ENCODE measurements at places on chromosomes 2 and 18. TPM values are rescaled to one million over a fixed set of nuclear protein-coding genes. Genes with fewer than 3 reads are reported as not detected.
A peak's percentile ranks its signal among the peaks of the same experiment; 100 is the strongest.

The GCG gene
- total RNA-seq: not detected

The POTEJ gene
- 0.10 TPM for total RNA-seq

The AGXT gene
- total RNA-seq: 0.17 TPM

The RGPD4 gene
- not detected for total RNA-seq

The SPP2 gene
- total RNA-seq: not detected

DNA sequence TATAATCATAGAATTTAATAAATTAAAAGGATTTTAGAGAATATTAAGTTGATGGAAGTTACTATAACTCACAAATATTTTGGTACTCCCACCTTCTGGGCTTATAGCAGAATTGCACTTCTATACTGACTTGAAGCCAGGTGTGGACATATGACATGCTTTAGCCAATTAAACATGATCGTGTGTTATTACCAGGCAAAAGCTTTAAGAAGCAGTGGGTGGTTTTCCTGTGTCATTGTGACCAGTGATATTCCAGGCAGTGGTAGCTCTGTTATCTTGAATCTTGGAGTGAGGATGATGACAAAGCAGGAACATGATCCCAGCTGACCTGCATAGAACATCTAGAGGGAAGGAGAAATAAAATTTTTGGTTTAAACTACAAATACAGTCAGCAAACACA is 370.9 kb upstream of the ZEB2 start:
- no peaks in the 10 kb centered on the region for H3K4me1 ChIP-seq
- no peak overlapping the region for H3K27ac ChIP-seq
- DNase-seq: no peak
- no peaks in the 10 kb centered on the region for H3K36me3 ChIP-seq

DNA sequence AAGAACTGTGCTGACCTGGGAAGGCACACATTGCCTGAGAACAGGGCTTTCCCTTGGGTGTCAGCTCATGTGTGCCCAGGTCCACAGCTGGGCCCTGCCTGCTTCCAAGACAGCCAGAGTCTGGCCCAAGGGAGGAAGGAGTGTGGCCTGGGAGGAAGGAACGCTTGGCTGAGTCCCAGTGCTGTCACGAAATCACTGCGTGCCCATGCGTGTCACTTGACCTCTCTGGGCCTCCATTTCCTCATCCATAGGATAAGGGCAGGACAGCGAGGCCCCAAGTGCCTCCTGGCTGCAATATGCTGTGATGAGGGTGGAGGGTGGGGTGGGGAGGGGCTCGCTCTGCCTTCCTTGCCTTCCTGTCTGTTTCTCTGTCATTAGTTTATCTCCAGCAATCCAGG is 642 bp upstream of the KCNK3 start:
- peaks cover 30% of the 10 kb centered on the region for H3K4me1 ChIP-seq
- no peaks in the 10 kb centered on the region for H3K36me3 ChIP-seq
- no peak overlapping the region for H3K4me3 ChIP-seq
- peak overlapping the region; percentile 10 for H3K27ac ChIP-seq
- DNase-seq: no peak

- DNase-seq: no peak
- no peak overlapping the region for H3K4me3 ChIP-seq
- no peaks in the 10 kb centered on the region for H3K36me3 ChIP-seq
- no peak overlapping the region for H3K27ac ChIP-seq
- no peaks in the 10 kb centered on the region for H3K4me1 ChIP-seq
Measured at GRCh38 chr18:58208207-58208932, 164.3 kb downstream of the NEDD4L start.

- no peaks in the 10 kb centered on the region for H3K4me1 ChIP-seq
- H3K36me3 ChIP-seq: no peaks in the 10 kb centered on the region
- no peak overlapping the region for H3K4me3 ChIP-seq
- H3K27ac ChIP-seq: no peak overlapping the region
- no peaks in the 10 kb centered on the region for H3K27me3 ChIP-seq
- DNase-seq: no peak
Measured at GRCh38 chr2:159961037-159961436, 101.4 kb downstream of the PLA2R1 start.

DNA sequence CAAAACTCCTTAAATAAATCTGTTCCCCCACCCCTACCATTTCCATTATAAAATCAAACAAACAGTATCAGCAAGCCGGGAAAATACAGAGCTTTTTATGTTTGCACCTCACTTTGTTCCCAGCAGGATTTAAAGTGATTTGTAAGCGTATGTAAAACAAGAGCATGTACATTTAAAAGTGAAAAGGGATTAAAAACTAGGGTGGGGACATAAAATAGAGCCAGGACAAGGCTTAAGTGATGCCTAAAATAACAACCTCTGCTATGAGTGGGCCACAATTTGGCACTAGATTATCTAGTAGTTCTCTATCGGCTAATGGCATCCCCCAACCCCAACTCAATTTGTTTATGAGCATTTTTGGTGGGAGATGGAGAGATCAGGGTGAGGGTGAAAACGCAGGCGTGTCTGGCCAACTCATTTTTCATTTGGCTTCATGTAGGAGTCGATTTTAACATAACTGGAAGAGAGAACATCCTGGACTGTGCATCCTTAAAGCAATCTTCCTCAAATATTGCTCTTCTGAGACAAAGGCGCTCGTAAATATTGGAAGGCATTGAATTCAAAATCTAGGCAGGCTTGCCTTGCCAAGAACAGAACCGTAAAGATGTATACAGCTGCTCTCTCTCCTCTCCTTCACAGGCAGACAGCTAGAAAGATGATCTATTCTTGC is 34.5 kb upstream of the TSPYL6 start:
- no peaks in the 10 kb centered on the region for H3K27me3 ChIP-seq
- H3K4me1 ChIP-seq: peaks cover 4% of the 10 kb centered on the region
- peak overlapping the region; percentile 17 for H3K4me3 ChIP-seq

DNA sequence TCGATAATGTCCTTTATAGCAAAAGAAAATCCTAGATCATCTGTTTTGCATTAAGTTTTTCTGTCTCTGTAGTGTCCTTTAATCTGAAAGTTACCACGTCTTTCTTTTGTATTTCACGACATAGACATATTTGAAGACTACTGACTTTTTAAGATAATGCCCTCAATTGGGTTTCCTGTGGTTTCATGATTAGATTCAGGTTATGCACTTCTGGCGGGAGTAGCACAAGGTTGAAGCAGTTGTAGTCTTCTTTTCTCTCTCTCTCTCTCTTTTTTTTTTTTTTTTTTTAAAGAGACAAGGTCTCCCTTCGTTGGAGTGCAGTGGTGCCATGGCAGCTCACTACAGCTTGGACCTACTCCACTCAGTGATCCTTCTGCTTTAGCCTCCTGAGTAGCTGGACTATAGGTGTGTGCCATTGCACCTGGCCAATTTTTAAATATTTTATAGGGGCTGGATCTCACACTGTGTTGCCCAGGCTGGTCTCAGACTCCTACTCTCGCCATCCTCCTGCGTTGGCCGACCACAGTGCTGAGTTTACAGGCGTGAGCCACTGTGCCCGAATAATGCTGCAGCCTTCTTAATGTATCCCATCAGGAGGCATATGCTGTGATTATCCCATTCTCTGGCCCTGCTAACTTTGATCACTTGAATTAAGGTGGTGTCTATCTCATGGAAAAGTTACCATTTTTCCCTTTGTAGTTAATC is 3.9 kb downstream of the INPP4A start:
- no peak overlapping the region for H3K4me3 ChIP-seq
- H3K27me3 ChIP-seq: no peaks in the 10 kb centered on the region
- DNase-seq: no peak
- no peak overlapping the region for H3K27ac ChIP-seq

DNA sequence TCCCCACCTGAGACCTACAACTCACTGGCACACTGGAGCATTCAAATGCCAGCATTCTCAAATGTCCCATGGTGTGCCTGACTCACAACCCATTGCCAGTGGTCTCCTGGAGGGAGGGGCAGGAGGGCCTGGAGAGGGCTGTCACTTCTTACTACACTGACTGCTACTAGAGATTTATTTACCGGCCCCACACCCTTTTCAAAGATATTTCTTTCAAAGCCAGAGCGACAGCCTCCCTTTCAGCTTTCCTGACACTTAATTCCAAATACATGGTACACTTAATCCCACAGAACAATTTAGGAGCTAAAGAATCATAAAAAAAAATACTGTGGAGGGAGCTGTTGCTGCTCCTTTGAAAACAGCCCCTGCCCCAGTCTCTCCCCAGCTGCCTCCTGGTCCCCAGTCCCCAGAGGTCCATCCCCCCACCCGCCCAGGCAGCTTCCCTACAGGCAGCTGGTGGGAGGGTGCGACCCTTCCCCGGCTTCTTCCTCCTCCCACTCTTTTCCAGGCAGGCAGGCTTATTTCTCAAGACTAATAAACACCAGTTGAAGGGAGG is 129.1 kb upstream of the SMAD2 start:
- no peaks in the 10 kb centered on the region for H3K27me3 ChIP-seq
- no peaks in the 10 kb centered on the region for H3K36me3 ChIP-seq
- peaks cover 23% of the 10 kb centered on the region for H3K4me1 ChIP-seq
- DNase-seq: no peak
- peak overlapping the region; percentile 73 for H3K27ac ChIP-seq
- H3K4me3 ChIP-seq: no peak overlapping the region

GRCh38 chr2:221908518-221908917 is 336.4 kb upstream of the EPHA4 start:
- H3K36me3 ChIP-seq: no peaks in the 10 kb centered on the region
- no peaks in the 10 kb centered on the region for H3K4me1 ChIP-seq
- H3K27ac ChIP-seq: no peak overlapping the region
- DNase-seq: no peak
- no peaks in the 10 kb centered on the region for H3K27me3 ChIP-seq

DNA sequence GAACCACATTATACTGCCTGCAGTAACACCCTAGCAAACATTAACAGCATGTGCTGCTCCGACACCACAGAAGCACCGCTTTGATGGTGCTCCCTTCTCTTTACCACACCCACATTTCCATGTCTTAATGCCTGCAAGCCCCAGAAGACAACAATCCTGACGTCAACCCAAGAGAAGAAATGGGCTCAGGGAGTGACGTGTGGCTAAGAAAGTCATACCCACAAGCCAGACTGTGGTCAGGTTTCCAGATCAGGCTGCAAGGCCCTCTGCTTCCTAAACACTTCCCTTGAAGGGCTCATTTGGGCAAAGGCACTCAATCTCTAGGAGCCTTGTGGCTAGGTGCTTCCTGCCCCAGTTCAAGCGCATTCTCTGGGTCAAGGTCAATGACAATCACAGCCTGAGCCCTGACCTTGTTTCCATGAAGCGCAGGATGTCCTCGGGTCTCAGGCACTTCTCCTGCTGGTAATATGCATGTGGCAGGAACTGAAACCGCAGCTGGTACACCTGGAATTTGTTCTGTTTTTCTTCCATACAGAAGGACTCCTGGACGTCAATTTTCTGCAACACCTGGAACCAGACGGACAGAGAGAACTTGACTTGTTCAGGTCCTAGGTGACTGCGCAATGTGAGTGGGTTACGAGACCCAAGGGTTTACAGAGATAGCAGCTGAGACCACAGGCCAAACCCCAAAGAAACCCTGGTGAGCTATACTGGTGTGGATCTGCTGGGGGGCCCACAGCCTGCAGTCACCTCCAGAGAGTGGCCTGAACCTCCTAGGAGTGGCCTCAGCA is 67.2 kb downstream of the POLR1A start:
- H3K36me3 ChIP-seq: peaks cover 70% of the 10 kb centered on the region
- DNase-seq: no peak
- peak overlapping the region; percentile 82 for H3K27ac ChIP-seq
- no peaks in the 10 kb centered on the region for H3K27me3 ChIP-seq
- peaks cover 40% of the 10 kb centered on the region for H3K4me1 ChIP-seq

Measured in spinal cord (tissue), 10 donors.